Spleen (tissue), 13 donors: ENCODE measurements at places on chromosomes 5 and 9. TPM values are rescaled to one million over a fixed set of nuclear protein-coding genes. Genes with fewer than 3 reads are reported as not detected.

The DRD1 gene
- 0.15 TPM for total RNA-seq

The SYNPO gene
- 101 TPM for total RNA-seq

The SPATA31A3 gene
- not detected for total RNA-seq

The CATSPER3 gene
- total RNA-seq = 0.40 TPM

The TLE1 gene
- total RNA-seq = 68.2 TPM
